BE2C (cell line): ENCODE measurements at places on chromosomes 13 and 19.

DNA sequence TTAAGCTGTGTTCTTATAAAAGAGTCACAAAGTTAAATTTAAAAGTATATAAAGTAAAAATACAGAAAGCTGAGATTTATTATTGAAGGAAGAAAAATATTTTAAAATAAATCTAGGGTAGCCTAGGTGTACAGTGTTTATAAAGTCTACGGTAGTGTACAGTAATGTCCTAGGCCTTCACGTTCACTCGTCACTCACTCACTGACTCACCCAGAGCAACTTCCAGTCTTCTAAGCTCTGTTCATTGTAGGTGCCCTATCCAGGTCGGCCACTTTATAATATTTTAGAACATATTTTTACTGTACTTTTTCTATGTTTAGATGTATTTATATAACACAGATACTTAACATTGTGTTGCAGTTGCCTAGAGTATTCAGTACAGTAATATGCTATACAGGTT is 47.4 kb downstream of the NDFIP2 start:
- DNase-seq, result no peak

DNA sequence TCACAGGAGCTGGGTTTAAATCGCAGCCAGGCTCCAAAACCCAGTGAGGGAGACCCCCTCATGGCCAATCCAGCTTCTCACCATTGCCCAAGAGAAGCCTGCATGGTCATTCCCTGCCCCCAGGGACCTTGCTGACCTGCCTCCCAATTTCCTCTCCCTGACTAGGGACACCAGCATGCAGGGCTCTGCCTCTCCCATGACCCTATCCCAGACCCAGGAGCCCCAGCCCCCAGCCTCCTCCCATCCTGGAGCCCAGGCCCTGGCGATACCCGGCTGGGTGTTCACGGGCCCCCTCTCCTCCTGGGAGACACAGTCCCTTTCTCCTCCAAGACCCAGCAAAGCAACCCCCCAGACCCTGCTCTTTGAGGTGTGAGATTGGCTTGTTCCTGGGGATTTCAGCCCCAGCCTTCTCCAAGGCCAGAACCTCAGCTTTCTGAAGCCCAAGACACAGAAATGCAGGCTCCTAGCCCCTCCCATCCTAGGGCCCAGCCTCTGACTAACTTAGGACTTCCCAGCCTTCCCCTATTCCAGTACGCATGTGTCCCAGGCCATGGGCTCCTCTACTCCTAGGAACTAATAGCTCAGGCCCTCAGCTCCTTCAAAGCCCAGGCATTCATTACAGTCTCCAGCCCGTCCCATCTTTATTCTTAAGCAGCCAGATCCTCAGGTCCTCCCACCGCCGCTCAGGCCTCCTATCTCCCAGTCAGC is 1.1 kb downstream of the GYS1 start:
- DNase-seq, result no peak

DNA sequence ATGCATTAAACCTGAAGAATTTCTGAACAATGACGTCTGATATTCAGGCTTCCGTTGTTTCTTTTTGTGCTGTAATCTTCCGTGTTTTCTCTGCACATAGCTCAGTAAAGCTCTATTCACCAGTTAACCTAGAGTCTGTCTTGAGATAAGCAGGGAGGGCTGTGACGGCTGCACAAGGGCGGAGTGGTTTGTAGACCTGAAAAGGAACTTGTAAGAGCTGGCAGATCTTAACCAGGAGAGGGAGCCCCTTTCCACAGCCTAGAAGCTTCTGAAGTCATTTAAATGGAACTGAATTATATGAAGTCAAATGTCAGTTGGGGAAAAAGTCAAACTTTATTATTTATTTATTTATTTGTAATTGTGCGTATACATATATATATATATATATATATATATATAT is 27.5 kb downstream of the DPRX start:
- no peak for DNase-seq

- no peak for DNase-seq
Measured at GRCh38 chr13:63198071-63198470, 1782.4 kb upstream of the PCDH20 start.

DNA sequence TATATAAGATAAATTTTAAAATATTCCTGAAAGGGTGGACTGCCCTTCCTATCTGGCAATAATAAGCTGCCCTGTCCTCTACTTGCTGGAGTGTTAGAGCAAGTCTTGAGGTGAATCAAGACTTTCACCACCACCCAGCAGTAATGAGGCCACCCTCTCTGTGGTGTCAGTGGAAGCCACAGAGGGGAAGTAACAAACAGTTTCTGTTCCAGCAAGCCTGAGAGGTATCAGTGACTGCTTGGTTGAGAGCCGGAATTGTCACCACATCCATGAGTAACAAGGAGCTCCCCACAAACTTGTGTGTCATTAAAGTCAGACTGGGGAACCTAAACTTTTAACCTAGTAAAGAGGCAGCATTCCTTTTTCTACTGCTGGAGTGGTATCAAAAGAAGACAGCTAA is 532.7 kb upstream of the SPRY2 start:
- no peak for DNase-seq
